Activated CD4-positive, alpha-beta T cell treated with anti-CD3 and anti-CD28 coated beads, Interleukin-2, amount 50 U/mL, for 48 hours (primary cell): ENCODE measurements at places on chromosomes 13 and 19.

- no peak for DNase-seq
Observed at GRCh38 chr19:40542202-40542859, 34.3 kb upstream of the SHKBP1 start.

DNA sequence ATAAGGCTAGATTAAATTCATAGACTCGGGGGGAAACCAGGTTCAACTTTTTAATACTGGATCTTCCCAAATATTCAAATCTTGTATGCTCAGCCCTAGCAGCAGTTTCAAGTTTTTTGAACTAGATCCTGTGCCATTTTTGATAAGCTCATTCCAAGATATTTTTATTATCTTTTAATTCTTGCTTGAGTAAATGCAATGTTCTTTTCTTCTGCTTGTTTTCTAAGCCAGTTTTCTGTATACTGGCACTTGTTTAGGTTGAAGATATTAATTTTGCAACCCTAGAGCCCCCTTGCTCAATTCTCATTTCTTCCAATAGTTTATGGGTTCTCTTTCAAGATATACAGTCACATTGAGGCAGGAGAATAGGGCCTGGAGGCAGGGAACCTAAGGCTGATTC lies 13.1 kb upstream of the PNMA8C start:
- no peak for DNase-seq

DNA sequence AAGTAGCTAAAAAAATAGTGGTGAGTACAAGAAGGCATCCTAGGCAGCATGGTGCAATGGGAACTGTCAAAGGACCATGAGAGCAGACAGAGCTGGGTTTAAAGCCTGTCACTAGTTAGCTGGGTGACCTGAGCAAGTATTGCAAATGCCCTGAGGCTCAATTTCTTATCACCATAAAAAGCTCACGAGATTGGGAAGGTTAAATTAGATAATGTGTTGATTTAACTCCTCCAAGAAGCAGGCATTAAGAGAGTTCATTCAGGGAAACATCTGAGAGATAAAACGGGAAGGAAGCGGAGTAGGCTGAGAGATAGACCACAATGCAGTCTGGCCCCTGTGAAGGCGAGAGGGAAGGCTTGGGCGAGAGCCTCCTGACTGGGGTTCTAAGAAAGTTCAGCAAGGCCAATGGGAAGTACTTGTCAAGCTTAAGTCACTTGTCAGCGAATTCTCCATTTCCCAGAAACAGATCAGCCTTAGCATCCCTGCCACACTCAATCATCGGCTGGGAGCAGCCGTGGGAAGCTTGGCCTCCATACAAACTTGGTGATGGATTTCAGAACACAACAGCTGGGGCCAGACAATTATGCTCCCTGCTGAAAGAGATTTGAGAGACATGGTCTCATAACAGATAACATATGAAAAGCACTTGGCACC lies 105.5 kb downstream of the POU4F1 start:
- DNase-seq = no peak

DNA sequence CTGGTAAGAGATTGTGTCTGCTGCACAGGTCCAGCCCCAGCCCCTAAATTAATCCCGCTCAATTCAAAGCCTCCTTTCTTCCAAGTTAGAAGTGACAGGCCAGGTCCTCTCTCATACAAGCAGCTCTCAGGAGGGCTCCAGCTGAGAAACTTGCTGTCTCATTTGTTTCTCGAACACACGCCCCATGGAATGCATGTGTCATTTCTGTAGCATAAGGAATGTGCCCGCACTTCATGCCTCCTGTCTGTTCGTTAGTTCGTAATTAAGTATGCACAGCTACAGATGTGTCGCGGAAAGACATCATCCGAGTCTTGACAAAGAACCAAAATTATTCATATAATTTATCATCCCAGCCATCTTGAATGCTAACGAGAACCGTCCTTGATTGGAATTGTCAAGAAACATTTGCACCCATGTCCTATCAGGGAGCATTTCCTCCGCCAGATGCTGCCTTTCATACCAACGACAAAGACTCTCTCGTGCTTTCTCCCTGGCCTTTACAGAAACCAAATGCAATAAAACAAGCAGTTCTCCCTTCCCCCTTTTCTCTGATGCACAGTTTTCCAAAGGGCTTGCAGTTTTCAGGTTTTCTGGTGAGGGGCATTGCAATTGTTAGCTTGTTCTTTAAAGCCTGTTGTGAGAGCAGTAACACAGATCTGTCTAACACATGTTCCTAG lies 133.5 kb downstream of the UQCRFS1 start:
- no peak for DNase-seq

DNA sequence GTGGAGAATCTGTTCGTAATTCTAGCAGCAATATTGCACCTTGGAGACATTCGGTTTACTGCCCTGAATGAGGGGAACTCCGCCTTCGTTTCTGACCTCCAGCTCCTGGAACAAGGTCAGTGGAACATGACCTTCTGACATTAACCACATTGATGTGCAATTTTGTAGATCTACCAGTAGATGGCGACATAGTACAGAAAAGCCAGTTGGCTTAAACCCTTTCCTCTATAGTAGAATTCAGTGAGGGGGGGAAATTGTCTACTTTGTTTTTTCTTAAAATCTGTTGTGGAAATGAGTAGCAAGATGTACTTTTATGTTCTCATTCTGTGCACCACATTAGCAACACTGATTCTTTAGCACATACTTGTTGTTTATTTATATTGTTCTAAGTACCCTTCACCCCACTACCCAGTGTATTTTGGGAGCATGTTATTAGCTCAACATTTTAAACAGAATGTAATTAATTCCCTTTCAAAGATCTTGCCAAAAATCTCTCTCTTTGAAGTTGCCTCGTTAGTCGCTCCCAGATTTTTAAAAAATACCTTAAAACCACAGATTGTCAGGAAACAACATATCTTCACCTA lies 332.2 kb downstream of the MYO16 start:
- no peak for DNase-seq

GRCh38 chr13:77781808-77782207 lies 84.3 kb downstream of the SLAIN1 start:
- DNase-seq = no peak

DNA sequence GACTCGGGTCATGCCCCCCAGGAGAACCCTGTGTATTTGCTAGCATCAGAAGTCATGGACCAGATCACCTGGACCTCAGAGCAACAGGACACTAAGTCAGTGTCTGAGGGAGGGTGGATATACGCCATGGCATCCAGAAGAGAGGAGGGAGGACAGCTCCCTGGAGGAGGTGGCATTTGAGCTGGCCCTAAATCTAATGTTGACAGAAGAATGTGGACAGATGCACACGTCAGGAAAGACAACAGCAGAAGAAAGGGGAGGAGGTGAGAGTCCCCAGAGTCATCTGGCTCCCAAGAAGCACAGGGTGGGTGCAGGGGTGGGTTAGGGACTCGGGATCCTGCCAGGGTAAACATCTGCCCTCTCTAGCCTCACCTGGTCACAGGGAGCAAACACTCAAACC lies 24.5 kb upstream of the CCNE1 start:
- DNase-seq = no peak

- no peak for DNase-seq
Observed at GRCh38 chr13:106586648-106587166, 18.8 kb upstream of the ARGLU1 start.

DNA sequence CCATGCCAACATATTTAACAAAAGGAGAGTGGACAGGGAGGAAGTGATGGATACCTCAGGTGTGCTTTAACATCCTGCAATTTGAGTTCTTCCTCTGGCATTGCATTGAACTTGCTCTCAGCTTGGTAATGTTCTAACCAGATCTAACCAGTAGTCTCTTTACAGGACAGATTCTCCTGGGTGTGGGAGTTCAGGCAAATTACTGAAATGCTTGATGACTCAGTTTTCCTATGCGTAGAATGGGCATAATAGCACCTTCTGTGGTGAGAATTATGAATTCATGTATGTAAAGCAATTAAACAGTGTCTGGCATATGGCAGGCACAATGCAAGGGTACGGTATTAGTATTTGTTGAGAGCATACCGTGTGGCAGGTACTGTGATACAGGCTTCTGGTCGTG lies 3.6 kb downstream of the AKAP11 start:
- DNase-seq = peak; percentile 13

GRCh38 chr19:37218592-37218935 lies 550 bp downstream of the ZNF383 start:
- peak; percentile 36 for DNase-seq

- no peak for DNase-seq
Observed at GRCh38 chr19:2494084-2494446, 18.1 kb downstream of the GADD45B start.

DNA sequence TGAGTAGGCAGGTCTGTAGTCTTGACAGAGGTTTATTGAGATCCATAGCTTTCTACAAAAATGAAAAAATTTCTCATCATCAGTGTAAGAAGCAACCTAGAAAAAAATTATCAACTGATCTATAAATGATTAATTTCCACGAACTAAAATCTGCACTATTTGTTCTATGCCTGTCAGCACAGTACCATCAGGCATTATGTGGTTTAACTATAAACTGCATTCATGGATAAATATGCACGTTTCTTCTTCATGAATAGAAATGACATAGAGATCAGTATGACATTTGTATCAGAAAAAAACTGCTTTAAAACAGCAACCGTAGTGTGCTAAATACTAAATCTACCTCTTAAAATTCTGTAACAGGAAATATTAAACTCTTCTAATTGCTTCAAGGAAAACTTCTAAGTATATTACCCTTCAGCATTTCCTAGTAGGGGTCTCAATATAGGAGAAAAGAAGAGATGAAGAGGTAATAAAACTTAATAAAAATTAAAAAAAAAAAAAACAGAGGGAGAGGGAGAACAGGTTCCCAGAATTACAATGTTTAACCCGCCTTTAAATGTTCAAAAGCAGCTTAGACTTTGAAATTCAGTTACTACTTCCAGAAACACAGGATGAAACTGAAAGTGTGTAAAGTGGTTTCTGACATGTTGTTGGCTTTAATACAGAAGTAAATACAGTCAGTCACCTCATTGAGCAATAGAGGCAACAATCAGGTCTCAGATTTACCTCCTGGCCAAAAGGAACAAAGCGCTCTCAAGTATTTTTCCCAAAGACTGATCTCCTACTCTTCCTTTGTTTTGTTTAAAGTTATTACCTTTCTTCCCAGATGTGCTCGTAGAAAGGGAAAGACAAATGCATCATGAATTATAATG lies 144.4 kb downstream of the DIAPH3 start:
- no peak for DNase-seq

DNA sequence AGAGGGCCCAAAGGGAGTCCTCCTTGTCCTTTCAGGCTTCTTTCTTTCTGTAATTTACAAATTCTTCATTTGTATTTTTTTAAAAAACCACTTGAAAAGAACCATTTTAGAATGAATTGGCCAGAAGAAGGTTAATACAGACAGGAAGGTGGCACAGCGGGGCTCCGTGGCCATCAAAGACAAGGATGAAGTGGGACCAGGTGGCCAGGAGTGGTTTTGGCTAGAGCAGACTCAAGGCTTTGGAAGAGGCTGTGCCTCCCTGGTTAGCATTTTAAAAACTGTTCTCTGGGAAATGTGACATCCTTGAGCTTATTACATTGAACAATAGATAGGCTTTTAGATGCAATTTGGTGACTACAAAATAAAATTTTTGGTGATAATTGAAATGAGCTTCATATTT lies 48.4 kb downstream of the ATP8A2 start:
- DNase-seq = no peak

DNA sequence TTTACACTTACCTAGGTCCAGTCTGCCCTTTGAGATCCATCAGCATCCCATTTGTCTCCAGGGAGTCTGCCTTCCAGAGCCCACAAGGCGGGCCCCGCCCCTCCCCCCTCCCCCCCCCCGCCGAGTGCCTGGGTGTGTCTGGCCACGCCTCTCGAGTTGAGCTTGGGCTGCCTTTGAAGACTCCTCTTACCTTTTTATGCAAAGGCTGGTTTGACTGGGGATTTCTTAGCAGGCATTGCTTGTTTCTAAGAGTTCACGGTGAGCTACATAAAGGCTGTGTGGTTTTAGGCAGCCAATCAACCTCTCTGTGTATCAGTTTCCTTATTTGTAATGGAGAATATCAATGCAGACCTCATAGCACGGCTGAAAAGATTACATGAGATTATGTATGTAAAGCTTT lies 11.3 kb downstream of the GPR12 start:
- no peak for DNase-seq

DNA sequence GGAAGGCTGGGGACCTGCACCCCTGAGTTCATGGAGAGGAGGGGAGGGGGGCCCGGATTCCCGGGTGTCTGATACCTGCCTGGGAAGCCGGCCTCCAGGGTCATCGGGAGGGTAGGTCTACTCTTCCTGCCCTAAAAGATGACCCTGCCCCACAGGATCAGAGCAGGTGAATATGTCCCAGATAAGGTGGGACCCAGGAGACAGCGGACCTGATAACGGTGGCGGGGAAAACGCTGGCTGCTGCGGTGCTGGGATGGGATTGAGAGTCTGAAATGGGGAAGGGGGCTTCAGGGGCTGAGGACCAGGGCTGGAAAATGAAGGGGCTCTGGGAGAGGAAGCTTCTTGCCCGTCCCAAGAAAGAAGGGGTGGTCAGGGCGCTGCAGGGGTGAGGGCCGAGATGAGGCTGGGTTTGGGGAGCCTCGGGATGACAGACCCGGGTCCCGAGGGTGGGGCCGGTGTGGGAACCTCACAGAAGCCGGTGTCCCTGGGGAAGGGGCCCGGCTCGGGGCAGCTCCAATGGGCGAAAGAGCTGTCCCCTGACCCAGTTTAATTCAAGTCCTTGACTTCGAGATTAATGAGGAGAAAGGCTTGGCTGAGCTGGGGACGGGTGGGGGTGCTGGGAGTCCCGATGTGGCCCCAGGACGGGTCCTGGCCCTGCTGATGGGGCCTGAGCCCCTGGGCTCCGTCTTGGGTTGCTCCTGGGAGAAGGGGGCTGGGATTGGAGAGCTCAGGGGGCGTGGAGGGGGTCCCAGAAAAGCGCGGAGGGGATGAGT lies 823 bp downstream of the TTYH1 start:
- no peak for DNase-seq
